ENCODE measurements at places on chromosomes 2 and 18.

GRCh38 chr2:181197140-181197760 is 216.8 kb downstream of the UBE2E3 start:
- DNase-seq: no peak

DNA sequence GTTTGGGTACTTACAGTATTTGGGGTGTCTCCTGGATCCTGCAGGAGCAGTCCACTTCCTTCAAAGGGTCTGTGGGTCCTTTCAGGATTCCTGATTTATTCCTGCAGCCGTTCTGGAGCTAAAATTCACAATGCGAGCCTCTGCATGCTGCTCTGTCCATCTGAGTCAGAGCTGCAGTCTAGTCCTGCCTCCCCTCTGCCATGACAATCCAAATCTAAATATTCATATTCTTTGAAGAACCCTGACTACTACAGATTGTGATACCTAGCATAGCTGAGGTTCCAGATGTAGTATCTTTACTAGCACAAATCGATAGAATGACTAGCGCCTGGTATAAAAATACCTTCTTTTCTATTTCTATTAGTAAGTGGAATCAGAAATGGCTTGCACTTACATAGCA is 31.3 kb upstream of the GAREM1 start:
- DNase-seq: no peak

GRCh38 chr18:12645254-12645653 is 12.7 kb downstream of the SPIRE1 start:
- DNase-seq: no peak

DNA sequence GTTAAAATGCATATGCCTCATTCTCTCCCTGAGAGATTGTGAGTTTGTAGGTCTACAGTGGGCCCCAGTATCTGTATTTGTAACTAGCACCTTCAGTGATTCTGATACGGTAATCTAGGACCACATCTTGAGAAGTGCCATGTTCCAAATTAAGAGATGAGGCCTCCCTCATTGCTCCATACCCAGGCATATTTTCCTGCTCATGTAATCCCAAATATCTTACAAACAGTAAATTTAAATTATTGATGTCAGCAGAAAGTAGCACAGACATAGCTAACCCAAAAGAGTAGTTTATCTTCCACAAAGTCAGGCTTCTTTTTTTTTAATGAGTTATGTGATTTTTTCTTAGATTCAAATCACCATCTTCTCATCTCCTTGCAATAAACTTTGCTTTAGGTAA is 263.8 kb downstream of the SETBP1 start:
- DNase-seq: no peak

- no peak for DNase-seq
These were observed 50.2 kb downstream of the COL4A3 start for GRCh38 chr2:227214622-227215041.

DNA sequence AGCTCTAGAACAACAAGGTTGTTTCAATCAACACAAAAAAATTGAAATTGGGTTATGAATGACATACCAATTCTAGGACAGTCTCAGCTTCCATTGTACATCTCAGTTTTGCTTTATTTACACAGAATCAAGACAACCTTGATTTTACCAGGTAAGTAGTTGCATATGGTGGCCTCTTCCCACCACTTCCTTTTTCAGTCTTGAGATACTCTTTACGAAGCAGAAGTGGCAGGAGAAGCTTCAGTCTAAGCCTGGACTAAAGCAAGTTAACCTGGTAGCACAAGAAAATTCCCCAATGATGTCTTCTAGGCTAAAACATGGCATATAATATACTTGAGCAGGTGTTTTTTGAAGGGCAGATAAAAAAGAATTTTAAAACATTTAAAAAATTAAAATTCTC is 10.7 kb upstream of the FAM136A start:
- no peak for DNase-seq

DNA sequence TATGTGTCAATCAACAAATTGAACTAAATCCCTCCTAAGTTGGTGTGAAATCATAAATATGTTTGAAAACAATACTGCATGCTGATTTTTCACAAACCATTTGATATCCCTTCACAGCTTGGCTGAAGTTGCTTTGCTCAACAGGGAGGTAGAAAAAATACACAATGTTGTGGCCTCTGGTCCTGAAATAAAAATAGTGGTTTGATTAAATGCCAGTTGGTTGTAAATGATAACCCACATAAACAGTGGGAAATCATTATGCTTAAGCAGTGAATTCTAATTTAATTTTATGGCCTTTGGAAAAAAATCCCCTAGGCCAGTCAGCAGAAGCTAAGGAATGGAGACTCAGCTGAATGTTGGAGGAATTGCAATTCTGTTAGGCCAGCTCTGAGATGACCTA is 359.4 kb upstream of the CWC22 start:
- DNase-seq: no peak

- DNase-seq: no peak
These were observed 339.9 kb downstream of the ADCYAP1 start for GRCh38 chr18:1244397-1245122.

DNA sequence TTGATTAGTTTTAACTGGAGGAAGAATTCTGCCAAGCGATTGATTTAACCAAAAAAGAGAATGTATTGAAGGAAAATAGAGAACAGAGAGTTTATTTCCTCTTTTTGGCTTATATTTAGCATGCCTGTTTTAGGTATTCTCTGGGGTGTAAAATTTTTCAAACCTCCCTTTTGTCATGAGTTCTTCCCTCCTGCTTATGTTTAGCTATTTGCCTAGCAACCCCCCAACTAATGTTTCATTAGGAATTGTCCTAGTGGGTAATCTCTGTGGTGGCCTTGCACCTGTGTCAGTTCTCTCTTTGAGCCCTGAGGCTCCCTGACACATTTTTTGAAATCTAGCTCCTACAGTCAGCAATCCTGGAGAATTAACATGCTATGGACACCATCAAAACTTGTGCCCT is 12.5 kb upstream of the REG1B start:
- no peak for DNase-seq

GRCh38 chr2:60275958-60276357 is 277.5 kb downstream of the BCL11A start:
- no peak for DNase-seq

Data from stimulated activated CD4-positive, alpha-beta T cell treated with anti-CD3 and anti-CD28 coated beads, Interleukin-2, amount 100 ng/mL, for 24 hours (primary cell).